Activated CD4-positive, alpha-beta T cell treated with anti-CD3 and anti-CD28 coated beads for 36 hours (primary cell): ENCODE measurements at places on chromosomes 3 and 15.

DNA sequence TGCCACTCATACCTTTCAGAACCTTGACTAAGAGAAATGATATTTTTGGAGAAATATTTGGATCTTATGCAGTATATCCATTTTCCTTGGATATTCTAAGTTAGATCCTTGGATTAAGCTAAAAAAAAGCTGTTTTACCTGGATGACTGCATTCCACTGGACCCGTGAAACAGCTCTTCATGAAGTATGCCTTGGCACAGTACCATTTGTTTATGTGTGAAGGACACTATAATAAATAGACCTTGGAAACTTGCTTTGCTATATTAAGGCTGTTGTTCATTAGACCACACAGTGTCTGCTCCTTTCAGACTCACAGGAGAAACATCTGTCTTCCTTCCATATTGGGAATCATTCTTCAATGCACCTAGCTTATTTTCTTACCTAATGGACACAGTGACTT is 651.0 kb upstream of the TGFBR2 start:
- no peak for DNase-seq

DNA sequence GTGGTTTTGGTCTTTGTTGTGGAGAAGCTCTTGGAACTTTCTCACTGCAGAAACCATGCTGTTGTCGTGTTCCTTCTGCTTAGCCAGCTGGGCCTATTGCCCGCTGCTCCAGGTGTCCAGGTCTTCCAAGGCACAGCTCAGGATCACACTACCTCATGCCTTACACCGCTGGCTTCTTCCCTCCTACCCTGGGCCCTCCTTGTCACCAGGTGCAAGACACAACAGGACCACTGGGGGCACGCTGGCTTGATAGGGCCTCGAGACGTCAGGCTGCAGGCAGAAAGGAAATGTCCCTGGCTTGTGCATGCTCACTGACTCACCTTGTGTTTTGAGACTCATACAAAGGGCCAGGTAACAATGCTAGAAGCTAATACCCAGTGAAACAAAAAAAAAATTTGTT is 32.3 kb downstream of the PAQR9 start:
- peak; percentile 62 for DNase-seq

DNA sequence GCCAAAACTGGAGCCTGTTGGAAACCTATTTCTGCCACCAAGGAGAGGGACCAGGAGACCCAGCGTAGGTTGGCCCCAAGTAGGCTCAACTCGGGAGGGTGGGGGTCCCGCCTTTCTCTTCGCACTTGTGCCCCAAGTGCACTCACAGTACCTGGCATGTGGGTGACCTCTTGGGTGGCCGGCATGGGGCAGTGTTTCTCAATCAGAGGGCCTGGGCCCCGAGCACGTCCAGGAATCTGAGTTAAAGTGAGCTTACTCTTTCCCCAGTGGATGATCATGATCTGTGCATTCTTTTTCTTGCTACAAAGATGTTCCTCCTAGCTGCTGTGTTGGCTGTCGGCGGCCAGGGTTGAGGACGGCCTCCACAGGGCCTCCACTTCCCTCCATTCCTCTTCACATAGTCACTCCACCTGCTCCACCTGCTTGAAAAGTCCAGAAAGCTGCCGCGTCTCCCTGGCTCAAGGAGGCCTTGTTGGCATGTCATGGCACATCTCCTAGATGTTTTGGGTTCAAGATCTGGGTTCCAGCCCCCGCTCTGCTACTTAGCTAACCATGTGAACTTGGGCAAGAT is 66.5 kb upstream of the SEC61A1 start:
- DNase-seq, result no peak

DNA sequence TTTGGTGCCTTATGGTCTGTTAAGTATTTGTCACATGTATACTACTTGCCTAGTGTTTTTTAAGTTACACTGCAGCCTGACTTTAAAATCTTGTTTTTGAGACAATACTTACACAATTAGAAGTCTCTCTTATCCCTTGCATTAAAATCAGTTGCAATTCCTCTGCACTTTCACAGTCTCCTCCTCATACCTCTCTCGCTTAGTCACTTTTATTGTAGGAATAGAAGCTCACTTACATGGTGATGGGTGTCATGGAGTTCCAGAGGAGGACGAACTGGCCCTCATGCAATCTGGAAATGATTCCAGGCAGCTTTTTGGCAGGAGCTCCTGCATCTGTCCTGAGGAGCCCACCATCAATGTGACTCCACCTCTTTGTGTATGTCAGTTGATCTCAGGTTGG is 238.4 kb upstream of the TBC1D5 start:
- no peak for DNase-seq

- DNase-seq, result peak; percentile 13
These were observed 19.2 kb downstream of the SUCLG2 start for GRCh38 chr3:67635257-67635656.

DNA sequence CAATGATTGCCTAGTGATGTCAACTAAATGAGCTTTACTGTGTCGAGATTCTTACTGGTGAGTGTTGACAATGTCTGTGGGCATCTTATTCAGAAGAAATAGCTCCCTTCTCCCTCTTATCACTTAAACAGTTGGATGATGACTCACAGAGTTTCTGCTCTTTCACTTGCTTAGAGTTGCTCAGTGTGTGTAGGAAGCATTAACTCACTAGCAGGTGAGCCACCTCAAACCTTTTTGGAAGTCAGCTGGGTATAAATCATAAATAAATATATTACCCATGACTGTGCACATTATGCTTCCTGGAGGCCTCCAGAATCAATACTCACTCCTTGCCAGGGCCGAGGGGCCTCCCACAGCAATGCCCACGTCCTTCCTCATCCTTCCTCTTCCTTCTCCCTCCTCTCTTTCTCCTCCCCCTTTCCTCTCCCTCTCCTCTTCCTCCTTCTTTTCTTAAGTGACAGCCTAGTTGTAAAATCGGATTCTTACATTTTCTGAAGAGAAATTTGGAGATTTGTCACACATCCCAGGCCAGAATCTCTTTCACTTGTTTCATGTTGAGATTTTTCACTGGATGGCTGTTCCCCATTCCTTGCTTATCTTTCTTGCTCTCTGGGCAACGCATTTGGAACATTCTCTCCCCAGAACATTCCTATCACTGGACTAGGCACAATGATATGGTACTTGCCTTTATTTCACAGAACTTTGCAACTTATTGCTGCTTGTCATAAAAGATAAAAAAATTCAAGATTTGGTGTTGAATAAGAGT is 17.5 kb downstream of the SHC4 start:
- no peak for DNase-seq

DNA sequence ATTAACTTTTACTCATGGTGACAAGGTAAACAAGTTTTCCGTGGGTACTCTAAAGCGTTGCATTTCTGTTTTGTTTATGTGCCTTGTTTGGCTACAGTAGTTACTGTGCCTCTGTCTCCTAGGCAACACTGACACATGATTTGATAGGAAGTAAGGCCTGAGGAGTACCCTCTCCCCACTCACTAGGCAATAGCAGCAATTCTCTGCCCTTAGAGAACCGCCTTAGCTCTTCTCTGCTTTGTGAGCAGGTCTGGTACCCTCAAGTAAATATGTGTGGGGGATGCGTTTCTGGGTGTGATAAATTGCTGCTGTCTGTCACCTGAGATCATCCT is at the start of gene IL5RA:
Gene IL5RA (minus strand): TSS at position 76 of the 332 bp plus-strand sequence. CDS start 5,390 bp downstream, outside the sequence.
- DNase-seq, result no peak
